ENCODE measurements at places on chromosomes 16 and 17.
A peak's percentile ranks its signal among the peaks of the same experiment; 100 is the strongest.

DNA sequence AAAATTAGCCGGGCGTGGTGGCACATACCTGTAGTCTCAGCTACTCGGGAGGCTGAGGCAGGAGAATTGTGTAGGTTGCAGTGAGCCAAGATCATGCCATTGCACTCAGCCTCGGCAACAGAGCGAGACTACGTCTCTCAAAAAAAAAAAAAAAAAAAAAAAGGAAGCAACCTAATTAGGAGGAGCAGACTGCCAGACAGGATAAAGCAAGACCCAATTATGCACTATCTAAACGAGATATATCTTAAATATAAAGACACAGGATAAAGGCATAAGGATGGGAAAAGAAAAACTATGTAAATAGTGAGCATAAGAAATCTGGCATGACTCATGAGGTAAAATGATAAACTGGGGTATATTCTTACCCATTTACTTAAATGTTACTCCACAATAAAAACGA lies 4.9 kb downstream of the TXNDC11 start:
- DNase-seq = no peak

GRCh38 chr17:66923886-66924285 lies 40.6 kb upstream of the CACNG4 start:
- no peak for DNase-seq

DNA sequence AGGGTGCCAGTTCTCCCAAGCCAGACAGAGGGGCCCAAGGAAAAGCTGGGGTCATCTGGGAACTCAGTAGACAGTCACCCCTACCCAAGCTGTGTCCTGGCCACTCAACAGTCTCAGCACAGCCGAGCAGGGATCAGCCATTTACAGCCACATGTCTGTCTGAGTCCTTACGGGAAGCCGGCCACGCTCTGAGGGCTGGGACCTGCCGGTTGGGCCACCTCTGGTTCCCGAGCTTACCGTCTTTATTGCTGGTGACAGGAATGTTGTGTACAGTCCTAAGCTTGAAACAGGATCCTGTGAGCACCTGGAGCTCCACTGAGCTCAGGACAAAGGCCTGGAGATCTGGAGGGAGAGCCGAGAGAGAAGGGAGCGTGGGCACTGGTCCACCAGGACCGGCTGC lies 59.8 kb downstream of the TIMM22 start:
- no peak for DNase-seq

GRCh38 chr17:21007646-21008045 lies 35.2 kb downstream of the USP22 start:
- no peak for DNase-seq

GRCh38 chr16:51500306-51500705 lies 349.2 kb upstream of the SALL1 start:
- no peak for DNase-seq

DNA sequence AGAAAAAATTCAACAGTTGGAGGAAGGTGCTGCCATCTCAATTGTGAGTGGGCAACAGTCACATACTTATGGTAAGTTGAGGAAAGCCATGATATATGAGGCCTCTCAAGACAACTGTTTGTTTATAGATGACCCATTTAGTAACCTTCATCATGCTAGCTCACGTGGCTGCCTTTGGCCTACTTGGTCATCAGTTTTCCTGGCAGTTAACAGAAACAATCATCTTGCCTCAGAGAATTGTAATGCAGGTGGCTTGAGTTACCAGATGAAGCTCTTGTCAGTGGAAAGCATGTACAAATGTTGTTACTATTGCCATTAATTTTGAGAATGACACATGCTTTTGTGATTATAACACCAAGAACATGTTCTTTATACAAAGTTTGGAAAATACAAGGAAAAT lies 14.7 kb downstream of the TPPP3 start:
- no peak for DNase-seq

GRCh38 chr16:71499775-71500364 lies 10.7 kb upstream of the ZNF19 start:
- peak; percentile 36 for DNase-seq

DNA sequence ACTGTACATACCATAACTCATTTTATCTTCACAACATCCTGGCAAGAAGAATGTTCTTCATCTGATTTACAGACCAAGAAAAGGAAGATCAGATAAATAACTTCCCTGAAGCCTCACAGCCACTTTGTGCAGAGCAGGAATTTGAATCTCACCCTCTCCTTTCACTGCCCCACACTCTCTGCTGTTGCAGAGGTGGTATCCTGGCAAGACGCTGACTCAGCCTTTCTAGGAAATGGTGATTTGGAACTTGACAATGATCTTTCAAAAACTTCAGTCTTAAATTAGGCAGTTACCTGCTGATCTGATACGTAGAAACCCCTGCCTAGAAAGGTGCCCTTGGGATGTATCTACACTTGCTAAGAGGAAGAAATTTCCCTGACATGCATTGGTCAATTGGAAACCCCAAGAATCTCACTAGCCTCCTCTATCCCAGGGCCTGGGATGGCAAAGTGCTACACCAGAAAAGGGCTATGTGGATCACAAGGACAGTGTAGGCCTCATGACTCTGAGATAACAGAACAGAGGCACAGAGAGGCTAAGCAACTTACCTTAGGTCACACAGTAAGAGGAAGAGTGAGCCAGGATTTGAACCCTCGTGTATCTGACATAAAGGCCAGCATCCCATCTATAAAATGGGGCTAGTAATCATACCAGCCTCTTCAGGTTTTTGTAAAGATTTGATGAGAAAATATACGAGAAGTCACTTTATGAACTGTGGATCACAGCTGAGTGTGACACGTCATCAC lies 17.9 kb downstream of the FBXO39 start:
- DNase-seq = no peak

DNA sequence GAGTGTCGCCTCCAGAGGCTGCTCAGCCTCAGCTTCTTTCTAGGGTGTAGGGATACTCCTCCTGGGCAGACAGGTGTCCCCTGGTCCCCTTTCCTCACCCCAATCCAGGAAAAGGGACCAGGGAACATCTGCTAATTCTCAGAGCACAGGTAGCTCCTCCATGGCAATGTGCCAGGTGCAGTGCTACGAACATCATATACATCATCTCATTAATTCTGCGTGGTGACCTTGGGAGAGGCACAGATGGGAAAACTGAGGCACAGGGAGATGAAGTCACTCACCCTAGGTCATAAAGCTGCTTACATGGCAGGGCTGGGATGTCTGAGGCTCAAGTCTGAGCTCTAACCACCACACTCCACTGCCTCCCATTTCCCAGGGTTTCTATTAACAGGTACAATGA lies 11.7 kb downstream of the HDAC5 start:
- DNase-seq = no peak

- no peak for DNase-seq
Observed at GRCh38 chr16:84712801-84713775, 13.3 kb downstream of the USP10 start.

GRCh38 chr17:61331178-61331577 lies 68.5 kb upstream of the TBX2 start:
- no peak for DNase-seq

DNA sequence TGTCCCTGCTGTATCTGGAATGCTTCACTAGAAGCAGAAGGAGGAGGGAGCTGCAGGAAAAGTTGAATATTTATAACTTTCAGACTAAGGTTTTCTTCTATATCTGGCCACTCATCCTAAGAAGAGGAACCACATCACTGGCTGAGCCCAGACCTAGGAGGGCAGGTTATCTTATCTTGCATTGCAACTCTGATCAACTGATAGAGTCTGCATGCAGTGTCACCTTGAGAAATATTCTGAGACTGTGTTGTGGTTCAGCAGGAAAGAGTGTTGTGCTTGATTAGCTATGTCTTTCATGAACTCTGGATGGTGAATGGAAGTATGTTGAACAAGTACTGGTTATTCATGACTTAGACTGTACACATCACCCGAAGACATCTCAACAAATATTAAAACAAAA lies 460.0 kb downstream of the TOX3 start:
- DNase-seq = no peak

DNA sequence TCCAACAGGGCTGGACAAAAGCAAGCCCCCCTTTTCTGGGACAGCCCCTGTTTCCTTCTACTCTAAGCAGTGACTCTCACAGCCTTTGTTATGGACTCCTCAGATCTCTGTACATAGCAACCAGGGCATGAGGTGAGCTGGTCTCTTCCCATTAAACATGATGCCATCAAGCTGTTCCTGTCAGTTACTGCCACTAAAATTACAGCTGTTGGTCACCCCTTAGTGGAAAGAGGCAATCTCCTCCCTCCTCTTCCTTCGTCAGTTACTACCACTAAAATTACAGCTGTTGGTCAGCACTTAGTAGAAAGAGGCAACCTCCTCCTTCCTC lies 95.2 kb upstream of the SMIM36 start:
- no peak for DNase-seq

GRCh38 chr16:49972280-49972679 lies 52.7 kb upstream of the CNEP1R1 start:
- no peak for DNase-seq

GRCh38 chr17:43003542-43004172 lies 2.9 kb upstream of the IFI35 start:
- DNase-seq = no peak

DNA sequence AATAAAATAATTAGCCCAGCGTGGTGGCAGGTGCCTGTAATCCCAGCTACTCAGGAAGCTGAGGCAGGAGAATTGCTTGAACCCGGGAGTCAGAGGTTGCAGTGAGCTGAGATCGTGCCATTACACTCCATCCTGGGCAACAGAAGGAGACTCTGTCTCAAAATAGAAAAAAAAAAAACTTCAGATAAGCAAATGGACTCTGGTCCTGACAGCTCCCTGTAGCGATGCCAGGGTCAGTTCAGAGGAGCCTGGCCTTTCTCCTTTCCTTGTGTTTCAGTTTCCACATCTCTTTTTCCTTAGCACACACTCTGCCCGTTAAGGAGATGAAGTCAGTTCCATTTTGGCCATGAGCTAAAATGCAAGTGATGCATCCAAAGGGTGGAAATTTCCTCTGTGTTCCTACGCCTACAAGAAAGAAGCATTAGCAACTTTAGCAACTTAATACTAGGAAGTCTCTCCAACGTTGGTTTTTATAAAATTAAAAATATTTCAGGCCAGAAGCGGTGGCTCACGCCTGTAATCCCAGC lies 11.6 kb upstream of the GRB2 start:
- no peak for DNase-seq

DNA sequence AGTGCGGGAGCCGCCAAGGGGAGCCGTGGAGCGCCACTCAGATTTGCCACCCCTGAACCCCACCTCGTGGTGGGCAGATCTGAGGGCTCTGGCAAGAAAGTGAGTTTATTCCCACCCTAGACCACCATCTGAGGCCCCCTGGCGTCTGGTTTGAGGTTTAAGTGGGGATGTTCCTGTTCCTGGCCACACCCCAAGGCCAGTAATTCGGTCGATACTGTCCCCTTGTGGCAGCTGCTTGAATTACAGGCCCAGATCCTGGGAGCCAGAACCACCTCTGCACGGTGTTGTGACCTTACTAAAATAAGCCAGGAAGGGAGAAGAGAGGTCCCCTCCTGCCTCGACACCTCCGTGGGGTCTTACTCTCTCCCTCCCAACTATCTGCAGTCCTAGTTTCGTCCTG lies 3.3 kb upstream of the LAT start:
- peak; percentile 63 for DNase-seq

DNA sequence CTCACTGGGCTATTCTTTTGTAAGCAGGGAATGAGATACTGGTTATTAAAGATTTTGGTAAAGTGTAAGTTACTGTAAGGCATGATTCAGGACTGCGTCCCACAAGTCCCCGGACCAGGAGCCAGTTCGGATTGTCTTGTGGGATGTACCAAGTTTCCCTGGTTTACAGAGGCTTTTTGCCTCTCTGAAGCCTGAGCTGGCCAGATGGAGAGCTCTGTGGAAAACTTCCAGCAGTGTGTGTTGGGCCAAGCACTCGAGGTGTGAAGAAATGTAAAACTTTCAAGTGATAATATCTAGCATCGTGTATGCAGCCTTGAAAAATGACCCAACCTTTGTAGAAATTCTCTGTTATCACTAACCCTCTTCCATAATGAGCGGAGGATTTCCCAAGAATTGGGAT lies 2.4 kb downstream of the EPN2 start:
- no peak for DNase-seq

GRCh38 chr17:83180264-83180995 lies 101.0 kb downstream of the METRNL start:
- no peak for DNase-seq

DNA sequence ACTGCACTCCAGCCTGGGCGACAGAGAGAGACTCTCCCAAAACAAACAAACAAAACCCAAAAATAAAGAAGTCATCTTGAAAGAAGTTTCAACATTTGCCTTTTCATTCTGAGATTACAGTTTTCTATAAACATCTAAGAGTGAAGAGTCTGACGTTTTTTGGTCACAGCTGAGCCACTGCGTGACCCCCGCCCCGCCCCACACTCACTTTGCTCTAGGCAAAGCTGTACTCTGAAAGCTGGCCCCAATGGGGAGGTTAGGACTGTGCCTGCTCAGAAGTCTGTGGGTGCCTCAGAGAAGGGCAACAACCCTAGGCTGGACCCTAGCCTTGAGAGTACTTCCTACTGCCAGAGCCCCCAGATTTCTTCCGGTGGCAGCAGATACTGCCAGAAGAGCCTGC lies 19.3 kb downstream of the CYB5D2 start:
- DNase-seq = no peak

GRCh38 chr17:564526-565065 lies 150.0 kb downstream of the VPS53 start:
- DNase-seq = no peak

- peak; percentile 80 for DNase-seq
Observed at GRCh38 chr17:38676706-38677504, 2.1 kb upstream of the EPOP start.

DNA sequence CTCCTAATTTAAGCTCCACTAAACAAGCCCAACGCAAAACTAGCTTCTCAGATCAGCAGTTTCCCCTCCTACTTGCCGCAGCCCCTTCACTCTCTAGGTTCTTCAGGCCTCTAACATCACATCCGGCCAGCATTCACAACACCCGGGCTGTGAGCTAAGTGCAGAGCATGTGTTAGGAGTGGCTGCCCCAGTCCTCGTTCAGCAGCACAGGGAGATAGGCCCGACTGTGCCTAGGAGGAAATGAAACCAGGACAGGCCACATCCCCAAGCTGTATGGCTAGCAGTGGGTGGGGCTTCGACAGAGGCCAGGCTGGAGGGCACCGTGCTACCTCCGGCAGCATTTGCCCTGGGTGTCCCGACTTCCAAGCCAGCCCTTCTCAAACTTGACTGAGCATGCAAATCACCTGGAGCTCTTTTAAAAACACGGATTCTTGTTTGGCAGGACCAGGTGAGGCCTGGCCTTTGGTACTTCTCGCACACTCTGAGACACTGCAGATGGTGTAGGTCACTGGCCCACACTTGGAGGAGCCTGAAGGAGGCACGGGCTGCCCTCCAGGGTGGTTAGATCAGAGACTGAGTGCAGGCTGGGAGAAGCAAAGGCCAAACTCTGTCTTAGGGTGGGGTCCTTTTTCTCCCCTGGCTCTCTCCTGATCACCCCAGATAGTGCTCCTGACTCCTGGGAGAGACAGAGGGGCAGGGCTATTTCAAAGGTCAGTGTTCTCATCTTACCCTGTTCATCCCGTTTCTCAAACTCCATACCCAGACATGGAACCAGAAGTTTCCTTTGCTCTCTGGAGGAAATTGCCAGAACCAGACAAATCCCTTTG lies 202.0 kb downstream of the C16orf78 start:
- DNase-seq = no peak

GRCh38 chr16:53693320-53693719 lies 10.3 kb downstream of the RPGRIP1L start:
- no peak for DNase-seq
